Melanocyte of skin (primary cell): ENCODE measurements at places on chromosomes 6 and 20. TPM values are rescaled to one million over a fixed set of nuclear protein-coding genes. Genes with fewer than 3 reads are reported as not detected.

Gene OPRM1
- not detected in 2 replicates for total RNA-seq

Gene C6orf62
- 137 and 161 TPM in 2 replicates for total RNA-seq

Gene TMEM14A
- total RNA-seq: 54.3 and 57.5 TPM in 2 replicates

Gene BPI
- not detected in 2 replicates for total RNA-seq

Gene SMOC2
- total RNA-seq: not detected in 2 replicates

Gene KIAA1755
- 1.3 and 5.4 TPM in 2 replicates for total RNA-seq

Gene RAET1L
- not detected in 2 replicates for total RNA-seq

Gene HLA-DMA
- 10.5 and 30.6 TPM in 2 replicates for total RNA-seq

Gene MAFB
- total RNA-seq: 2.4 and 3.6 TPM in 2 replicates

Gene BIRC7
- total RNA-seq: 4.1 and 65.1 TPM in 2 replicates

Gene NKAPL
- 1.00 and 1.4 TPM in 2 replicates for total RNA-seq

Gene CCN2
- total RNA-seq: 2.0 and 3.0 TPM in 2 replicates

Gene BMP2
- under 0.01 and 0.31 TPM in 2 replicates for total RNA-seq

Gene ZSWIM3
- 4.7 and 4.9 TPM in 2 replicates for total RNA-seq

Gene COL20A1
- 0.15 TPM in 1 of 2 replicates, not detected in the other for total RNA-seq

Gene SLC22A23
- total RNA-seq: 6.2 and 8.6 TPM in 2 replicates

Gene TTBK1
- total RNA-seq: under 0.01 TPM in 1 of 2 replicates, not detected in the other

Gene LGSN
- not detected in 2 replicates for total RNA-seq

Gene PRL
- not detected in 2 replicates for total RNA-seq

Gene ULBP3
- total RNA-seq: 1.0 and 16.0 TPM in 2 replicates

Gene MYCT1
- not detected in 2 replicates for total RNA-seq

Gene RAB44
- total RNA-seq: not detected in 2 replicates

Gene GABRR2
- under 0.01 and 0.34 TPM in 2 replicates for total RNA-seq

Gene MYL9
- 5.5 and 19.3 TPM in 2 replicates for total RNA-seq

Gene CST2
- total RNA-seq: not detected in 2 replicates

Gene IL17A
- total RNA-seq: not detected in 2 replicates
